ENCODE measurements at places on chromosomes 12 and 14.

- no peak for DNase-seq
These were observed 31.3 kb downstream of the DMAC2L start for GRCh38 chr14:50343434-50343833.

GRCh38 chr14:69539631-69540410 lies 34.9 kb downstream of the CCDC177 start:
- no peak for DNase-seq

DNA sequence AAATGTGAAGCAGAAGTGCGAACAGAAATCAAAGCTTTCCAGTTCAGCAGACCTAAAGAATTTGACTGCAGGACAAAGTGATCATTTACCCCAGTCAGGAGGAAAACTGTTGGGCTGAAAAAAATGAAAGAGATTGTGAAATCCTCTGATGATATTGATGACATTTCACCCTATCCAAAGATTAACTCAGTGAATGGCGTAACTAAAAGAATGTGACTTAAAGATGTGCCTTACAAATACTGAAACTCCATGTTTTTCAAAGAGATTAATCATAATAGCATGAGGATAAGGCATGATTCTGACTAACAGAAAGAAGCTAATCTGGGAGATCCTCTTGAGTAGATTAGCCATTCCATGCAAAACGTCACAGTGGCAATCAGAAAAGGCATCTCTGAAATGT lies 225.6 kb downstream of the DUSP6 start:
- DNase-seq: no peak

DNA sequence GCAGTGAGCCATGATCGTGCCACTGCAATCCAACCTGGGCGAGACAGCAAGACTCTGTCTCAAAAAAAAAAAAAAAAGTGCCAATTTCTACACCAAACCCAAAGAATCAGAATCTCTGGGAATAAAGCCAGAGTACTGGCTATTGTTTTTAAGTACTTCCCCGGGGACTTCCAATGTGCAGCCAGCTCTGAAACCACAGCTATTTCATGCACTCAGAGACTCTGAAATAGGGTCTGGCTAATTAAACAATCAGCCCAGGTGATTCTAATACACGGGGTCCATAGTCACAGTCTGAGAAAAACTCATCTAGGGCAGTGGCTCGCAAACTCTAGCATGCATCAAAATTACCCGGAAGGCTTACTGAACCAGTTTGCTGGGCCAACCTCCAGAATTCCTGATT lies 56.3 kb downstream of the SIX6 start:
- no peak for DNase-seq

GRCh38 chr12:119322301-119322723 lies 12.2 kb upstream of the CCDC60 start:
- DNase-seq: no peak

- no peak for DNase-seq
These were observed 41.8 kb downstream of the ARF6 start for GRCh38 chr14:49934646-49935045.

GRCh38 chr14:98960617-98961013 lies 311.4 kb downstream of the BCL11B start:
- no peak for DNase-seq

DNA sequence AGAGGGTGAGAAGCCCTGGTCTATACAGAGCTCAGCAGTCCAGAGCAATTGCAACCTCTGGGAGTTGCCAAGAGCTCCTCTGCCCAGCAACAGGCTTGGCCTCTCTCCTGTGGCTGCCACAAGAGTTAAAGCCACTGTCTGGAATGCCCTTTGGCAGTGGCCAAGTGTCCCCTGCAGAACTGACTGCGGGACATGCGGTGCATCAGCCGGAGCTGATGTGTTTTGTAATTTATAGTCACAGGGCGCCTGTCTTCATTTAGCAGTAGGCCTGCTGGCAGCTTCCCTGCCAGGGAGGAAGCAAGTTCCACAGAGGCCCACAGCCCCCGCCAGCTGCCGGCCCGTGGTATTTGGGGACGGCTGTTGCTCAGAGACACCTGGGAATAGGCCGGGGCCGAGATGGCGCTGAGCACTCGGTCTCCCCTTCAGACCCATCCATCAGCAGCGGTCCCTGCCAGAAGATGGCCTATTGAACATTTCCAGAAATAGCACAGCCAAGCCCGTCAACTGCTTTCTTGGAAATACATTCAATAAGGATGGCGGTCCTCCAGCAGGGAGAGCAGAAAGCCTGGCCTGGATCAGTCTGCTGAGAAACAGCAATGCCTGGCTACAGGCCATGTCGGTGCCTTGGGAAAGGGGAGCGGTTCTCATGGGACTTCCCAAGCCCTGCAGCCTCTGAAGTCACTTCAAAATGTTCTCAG lies 217.4 kb downstream of the CRADD start:
- DNase-seq: no peak

GRCh38 chr14:33114331-33114730 lies 175.7 kb downstream of the NPAS3 start:
- no peak for DNase-seq

DNA sequence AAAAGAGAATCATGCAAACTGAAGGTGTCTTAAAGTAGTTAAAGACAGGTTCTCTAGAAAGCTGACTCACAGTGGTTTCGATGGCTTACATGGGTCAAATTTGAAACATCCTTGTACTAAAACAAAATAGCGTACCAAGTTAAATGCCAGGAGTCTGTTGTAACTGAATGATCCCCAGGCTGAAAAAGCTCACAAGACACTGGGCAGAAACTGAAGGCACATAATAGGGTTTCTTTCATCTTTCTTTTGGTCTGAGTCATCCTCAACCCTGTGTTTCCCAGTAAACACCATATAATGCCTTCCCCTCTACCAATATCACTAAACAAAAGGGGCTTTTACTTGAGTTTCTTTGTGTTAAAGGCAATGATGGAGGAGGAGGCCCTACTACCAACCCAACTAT lies 12.8 kb downstream of the ZFYVE1 start:
- DNase-seq: no peak

DNA sequence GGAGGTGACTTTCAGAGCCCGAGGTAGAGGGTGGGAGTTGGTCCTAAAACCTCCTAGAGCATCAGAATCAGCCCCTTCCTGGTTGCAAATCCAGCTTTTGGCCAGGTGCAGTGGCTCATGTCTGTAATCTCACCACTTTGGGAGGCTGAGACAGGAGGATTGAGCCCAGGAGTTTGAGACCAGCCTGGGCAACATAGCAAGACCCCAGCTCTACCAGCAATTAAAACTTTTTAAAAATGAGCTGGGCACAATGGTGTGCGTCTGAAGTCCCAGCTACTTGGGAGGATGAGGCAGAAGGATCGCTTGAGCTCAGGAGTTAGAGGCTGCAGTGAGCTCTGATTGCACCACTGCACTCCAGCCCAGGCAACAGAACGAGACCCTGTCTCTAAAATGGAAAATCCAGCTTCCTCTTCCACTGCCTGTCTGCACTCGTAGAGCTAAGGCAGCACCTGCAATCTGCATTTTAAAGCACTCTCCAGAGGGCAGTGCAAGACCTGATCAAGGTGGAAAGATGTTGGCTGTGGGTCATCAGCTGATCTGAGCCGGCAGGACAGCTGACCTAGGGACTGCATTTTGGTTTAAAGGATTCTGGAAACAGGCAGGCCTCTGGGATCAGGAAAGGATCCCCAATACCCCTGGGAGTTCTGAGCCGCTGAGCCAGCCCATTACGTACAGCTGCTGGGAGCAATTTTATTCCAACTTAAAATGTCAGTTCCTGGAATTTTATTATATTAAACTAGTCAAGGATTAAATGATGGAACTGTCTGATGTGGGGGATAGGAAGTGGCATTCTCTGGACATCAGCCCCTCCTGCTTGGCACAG lies 1.8 kb upstream of the TESC start:
- DNase-seq: no peak

DNA sequence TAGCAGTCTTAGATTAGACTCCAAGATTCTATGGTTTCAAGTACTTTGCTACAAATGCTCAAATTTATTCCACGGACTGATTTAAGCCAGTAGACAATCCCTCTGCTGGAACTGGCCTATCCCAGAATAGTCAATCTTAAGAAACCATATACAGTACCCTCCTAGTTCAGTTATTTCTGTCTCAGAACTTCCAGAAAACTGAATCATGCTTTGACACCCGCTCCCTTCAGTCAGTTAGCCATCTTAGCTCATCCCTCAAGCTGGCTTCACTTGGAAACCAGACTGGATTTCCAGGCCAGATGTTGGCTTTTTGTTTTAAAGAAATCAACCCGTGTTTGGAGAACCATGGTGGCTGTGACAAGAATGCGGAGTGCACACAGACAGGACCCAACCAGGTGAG lies 125.5 kb downstream of the NT5DC3 start:
- no peak for DNase-seq

DNA sequence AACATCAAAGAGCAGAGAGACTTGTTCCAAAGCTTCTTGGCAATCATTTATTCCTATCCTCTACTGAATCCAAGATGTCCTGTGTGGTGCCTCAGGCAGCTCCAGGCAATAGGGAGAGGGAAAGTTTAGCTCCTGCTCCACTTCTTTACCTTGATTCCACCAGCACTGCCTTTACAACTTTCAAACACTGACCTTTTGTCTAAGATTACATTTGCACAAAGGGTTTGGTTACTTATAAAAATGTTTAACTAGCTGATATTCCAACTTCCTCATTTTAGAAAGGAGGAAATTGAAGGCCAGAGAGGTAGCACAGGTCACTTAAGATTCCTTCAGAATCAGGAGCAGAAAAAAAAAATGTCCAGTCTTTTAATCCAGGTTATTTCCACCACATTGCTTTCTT lies 192.7 kb downstream of the BTG1 start:
- no peak for DNase-seq

GRCh38 chr12:4270016-4270830 lies 3.3 kb upstream of the CCND2 start:
- peak; percentile 35 for DNase-seq

DNA sequence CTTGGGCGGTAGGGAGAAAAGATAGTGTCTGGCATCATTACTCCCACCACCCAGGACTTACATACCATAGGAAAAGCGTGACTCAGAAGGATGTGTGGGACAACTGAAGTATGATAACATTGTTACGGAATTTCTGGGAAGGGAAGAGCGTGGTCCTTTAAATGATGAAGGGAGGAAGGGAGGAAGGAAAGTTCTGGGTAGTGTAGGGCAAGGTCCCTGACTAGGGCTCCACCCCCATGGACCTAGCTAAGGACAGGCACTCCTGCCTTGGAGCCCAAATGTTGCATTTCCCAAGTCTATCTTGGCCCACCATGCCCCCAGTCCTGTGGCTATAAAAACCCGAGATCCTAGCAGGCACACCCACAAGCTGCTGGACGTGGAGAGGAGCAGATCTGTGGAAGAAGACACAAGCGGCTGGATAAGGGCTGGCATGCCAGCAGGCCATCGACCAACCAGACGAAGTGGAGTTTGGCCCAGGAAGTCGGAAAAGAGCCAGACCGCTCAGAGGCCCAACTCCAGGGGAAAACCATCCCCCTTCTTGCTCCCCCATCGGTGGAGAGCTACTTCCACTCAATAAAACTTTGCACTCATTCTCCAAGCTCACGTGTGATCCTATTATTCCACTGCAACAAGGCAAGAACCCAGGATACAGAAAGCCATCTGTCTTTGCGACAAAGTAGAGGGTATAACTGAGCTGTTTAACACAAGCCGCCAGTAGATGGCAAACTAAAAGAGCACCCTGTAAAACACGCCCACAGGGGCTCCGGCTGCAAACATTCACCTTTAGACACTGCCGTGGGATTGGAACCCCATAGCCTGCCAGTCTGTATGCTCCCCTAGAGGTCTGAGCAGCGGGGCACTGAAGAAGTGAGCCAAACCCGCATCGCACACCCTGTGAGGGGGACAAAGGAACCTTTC lies 23.0 kb upstream of the RAB21 start:
- DNase-seq: no peak

- no peak for DNase-seq
These were observed 124.2 kb upstream of the TSPAN8 start for GRCh38 chr12:71282020-71282419.

DNA sequence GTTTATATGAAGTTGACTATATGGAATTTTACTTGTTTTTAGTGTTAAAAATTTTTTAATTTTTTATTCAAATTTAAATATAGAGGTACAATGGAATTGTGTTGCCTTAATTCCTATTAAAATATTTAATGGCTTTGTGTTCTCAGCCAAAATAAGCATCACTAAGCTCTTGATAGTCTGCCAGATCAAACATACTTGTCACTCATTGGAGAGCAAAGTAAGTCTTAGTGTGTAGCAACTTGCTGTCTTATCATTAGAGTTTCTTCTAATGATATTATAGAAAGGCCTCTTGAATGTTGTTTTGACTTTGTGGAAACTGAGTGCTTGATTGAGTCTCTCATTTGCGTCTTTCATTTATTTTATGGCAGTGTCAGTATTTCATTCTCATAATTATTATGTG lies 10.7 kb downstream of the SFSWAP start:
- no peak for DNase-seq

- DNase-seq: no peak
These were observed 89.6 kb upstream of the BMP4 start for GRCh38 chr14:54046250-54046649.

- DNase-seq: no peak
These were observed 22.1 kb downstream of the SAMD4A start for GRCh38 chr14:54589076-54589475.

GRCh38 chr14:61671082-61671481 lies 24.2 kb upstream of the HIF1A start:
- DNase-seq: no peak

DNA sequence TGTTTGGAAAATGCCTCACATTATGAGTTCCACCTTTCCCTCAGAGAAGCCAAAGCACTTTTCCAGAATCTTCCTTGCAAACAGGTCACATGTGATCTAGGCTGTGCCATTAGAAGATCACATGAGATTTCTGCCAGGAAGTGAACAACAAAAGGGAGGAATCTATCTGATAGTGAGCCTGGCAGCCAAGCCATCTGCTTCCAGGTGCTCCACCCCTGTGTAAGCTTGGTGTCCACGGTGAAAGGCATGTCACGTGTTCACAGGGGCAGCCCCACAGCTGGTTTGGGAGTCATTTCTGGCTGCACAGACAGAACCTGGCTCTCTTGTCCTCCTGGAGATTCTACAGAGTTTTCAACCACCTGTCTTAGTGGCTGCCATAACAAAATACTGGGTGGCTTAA lies 3.5 kb upstream of the KSR2 start:
- no peak for DNase-seq

DNA sequence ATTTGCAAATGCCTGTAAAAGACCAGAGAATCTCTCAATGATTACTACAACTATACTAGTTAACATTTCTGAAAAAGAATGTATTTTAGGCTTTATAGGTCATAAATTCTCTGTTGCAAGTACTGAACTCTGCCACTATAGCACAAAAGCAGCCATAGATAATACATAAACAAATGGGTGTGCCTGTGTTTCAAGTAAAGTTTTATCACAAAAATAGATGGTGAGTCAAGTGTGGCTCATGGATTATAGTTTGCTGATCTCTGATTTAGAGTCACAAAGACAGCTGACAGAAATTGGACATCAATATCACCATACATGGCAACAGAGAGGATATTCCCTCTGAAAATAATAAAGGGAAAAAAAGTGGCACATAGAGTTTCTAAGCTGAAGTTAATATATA lies 68.1 kb downstream of the FSCB start:
- DNase-seq: no peak

DNA sequence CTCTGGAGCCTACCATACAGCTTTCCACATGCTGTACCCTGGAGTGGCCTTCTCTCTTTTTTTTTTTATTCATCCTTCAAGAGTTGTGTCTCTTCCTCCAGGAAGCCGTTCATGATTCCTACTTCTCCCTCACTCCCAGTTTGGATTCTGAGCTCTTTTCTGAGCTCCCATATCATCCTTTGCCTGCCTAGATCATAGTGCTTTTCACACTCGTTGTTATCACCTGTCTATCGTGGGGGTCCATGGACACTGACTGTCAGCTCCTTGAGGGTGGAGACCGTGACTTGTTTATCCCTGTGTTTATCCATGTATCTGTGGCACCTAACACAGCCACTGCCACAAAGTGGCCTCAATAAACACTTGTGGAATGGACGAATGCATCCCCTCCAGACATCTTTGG lies 7.0 kb downstream of the AK7 start:
- DNase-seq: no peak

Data from hematopoietic multipotent progenitor cell treated with erythropoietin and hydrocortisone succinate and interleukin-3 and kit ligand, for 8 days (in vitro differentiated cells).